ENCODE measurements at places on chromosomes 6 and 20.

- DNase-seq: no peak
These were observed 119.3 kb downstream of the QRSL1 start for GRCh38 chr6:106748547-106749207.

- no peak for DNase-seq
These were observed 219 bp downstream of the ISM1 start for GRCh38 chr20:13221313-13221672.

GRCh38 chr20:61370841-61371303 lies 118.8 kb downstream of the CDH4 start:
- no peak for DNase-seq

GRCh38 chr6:148808786-148809304 lies 62.0 kb downstream of the UST start:
- no peak for DNase-seq

DNA sequence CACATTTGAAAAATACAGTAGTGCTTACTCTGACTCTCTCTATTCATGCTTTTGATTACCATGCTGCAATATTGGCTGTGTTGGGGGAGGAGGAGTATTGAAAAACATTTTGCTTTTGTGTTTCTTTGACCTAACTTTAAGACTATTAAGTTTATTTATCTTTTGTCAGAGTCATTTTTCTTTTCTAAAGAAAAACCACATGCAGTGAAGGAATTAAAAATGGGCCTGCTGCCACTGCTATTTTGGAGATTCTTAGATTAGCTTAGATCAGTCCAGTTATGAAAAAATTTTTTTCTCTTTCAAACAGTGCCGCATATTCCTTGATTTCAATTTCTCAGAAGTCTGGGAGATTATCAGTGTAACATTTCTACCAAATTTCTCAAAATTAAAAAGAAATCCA lies 36.1 kb downstream of the BCKDHB start:
- no peak for DNase-seq

- DNase-seq: no peak
These were observed 112.6 kb upstream of the TRAF3IP2 start for GRCh38 chr6:111718326-111718725.
